ENCODE measurements at places on chromosomes 2 and 18. TPM values are rescaled to one million over a fixed set of nuclear protein-coding genes. Genes with fewer than 3 reads are reported as not detected.

DNA sequence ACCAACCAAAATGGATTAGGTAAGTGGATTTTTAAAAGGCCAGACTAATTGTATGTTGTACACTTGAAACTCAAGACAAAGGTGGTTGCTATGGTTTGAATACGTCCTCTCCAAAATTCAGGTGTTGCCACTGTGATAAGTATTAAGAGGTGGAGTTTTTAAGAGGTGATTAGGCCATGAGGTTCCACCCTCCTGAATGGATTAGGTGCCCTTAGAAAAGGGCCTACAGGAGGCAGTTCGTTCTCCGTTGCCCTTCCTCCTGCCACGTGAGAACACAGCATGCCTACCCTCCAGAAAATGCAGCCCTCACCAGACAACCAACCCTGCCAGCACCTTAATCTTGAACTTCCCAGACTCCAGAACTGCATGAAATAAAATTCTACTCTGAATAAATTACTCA is 51.2 kb downstream of the CHMP3 start:
- DNase-seq: no peak

Gene BOLL
- total RNA-seq: not detected

DNA sequence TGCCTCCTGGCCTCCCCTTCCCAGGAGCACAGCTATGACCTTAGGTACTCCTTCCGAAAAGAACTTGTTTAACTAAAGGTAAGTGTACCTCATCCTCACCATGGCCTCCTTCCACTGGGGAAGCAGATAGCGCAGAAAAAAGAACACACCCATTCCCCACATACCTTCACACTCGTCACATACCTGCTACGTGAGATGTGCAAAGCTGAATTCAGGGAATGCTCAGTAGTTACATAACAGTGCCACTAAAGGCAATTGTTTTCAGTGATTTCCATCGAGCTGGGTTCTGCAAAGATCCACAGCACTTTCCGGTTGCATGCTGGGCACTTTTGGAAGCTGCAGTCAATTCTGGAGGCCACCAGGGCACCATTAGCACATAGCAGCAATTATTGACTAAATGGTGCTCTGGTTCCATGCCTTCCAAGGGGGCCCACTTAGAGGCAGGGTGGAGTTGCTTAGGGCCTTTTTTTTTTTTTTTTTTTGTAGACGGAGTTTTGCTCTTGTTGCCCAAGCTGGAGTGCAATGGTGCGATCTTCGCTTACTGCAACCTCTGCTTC is 41.0 kb downstream of the PAX8 start:
- DNase-seq: no peak

DNA sequence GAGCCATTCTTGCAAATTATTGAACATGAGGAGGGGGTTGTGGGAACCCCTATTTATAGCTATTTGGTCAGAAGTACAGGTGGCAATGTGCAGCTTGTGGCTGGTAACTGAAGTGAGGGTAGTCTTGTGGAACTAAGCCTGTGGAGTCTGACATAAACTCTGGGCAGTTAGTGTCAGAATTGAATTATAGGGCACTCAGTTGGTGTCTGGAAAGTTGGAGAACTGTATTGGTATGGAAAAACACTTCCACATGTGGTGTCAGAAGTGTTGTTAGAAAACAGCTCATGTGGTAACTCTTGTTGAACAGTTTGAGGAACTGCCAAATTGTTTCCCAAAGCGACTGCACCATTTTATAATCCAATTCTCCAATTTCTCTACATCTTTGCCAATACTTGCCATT is 7.5 kb downstream of the RALBP1 start:
- no peak for DNase-seq

Gene ZSWIM2
- not detected for total RNA-seq

GRCh38 chr2:13009027-13009642 is 292.4 kb downstream of the TRIB2 start:
- no peak for DNase-seq

Gene LINC00305
- total RNA-seq: not detected

Gene NEU4
- 0.21 TPM for total RNA-seq

- DNase-seq: no peak
These were observed 469.3 kb upstream of the MEX3C start for GRCh38 chr18:51666763-51667191.

DNA sequence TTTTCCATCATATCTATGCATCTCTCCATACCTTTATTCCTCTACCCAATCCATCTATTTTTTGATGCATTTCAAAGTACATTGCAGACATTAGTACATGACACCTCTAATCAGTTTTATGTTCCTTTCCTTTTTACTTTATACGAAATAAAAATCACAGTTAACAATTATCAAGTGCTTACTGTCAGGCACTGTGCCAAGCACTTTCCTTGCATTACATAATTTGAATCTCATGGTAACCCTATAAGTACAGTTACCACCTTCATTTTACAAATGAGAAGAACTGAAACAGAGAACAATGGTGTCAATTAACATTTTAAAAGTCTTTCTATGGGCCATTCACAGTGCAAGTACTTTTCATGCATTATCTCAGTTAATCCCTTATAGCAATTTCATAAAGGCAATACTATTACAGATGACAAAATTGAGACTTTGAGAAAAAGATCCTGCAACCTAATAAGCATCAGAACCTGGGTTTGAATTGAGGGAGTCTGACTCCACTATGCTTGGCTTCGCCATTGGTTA is 544.4 kb upstream of the TNP1 start:
- no peak for DNase-seq

Gene ANKRD30B
- total RNA-seq: not detected

DNA sequence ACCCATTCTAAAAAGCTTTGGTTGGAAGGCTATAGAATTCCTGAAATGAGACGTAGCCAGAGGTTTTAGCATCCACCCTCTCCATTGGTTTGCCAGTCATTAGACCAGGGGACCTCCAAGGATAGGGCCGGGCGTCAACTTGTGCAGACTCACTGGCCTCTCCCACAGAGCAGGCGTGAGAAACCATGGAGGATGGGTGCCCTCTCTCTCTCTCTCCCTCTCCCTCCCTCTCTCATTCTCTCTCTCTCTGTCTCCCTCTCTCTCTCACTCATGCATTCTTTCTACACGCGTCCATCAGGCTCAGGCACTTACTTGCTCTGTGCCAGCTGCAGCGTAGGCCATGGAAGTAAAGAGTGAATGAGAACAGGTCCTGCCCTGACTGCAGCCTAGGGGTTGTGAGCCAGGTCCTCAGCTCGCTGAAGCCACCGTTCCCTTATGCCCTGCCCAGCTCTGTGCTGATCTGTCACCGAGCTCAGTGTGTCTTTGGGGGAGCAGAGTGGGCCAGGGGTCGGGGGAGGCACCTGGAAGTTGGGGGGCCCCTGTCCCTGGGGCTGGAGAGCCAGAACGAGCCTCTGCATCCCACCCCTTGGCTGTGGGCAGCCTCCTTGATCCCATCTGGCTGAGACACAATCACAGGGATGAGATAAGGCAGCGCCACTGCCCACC is 304.4 kb upstream of the HS6ST1 start:
- no peak for DNase-seq

DNA sequence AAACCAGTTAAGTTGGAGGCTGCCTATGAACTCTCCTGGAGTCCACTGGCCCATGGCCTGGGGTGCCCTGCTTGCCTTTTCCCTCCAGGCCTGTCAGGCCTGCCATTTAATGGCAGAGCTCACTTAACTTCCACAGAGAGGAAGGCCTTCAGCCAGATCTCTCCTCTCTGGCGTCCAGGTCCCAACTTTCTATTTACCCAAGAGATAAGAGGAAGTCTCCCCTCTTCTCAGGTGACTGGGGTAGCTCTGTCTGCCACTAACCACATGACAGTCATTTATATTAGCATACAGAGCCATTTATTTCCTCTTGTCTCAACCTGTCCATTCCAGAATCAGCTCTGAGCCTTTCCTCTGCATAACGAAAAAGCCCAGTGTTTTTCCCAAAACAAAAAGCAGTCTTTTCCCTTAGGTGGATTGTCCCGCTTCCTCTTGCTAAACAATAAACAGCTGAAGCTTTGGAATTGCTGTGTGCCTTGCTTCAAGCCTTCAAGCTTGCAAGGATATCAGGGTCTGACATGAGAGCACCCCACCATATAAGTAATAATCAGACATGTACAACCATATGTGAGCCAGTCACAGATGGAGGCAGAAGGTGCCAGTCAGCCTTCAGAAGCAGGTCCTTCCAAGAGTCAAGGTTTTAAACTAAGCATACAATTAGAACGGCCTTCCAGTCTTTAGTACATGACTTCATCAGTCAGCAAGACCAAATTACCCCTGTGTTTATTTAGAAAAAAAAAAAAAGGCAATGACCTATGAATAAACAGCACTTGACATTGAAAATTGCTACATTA is 71.2 kb upstream of the STPG4 start:
- DNase-seq: no peak

Gene ARHGAP28
- total RNA-seq: 6.2 TPM

- no peak for DNase-seq
These were observed 437.3 kb upstream of the NRP2 start for GRCh38 chr2:205245001-205245400.

DNA sequence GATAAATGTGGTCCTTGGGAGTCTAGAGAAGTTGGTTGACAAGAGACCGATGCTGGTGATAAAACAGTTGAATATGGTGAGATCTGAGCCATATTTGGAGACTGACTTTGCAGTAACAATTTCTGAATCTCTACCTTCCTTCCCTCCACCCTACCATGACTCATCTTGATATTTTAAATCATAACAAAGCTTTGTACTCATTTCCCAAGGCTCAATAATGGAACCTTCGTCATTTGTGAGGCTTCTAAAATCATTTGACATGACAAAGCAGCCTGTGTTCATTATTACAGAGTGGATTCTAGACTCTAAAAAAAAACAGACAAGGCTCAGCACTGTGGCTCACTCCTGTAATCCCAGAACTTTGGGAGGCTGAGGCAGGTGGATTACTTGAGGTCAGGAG is 38.5 kb upstream of the PDCL3 start:
- no peak for DNase-seq

DNA sequence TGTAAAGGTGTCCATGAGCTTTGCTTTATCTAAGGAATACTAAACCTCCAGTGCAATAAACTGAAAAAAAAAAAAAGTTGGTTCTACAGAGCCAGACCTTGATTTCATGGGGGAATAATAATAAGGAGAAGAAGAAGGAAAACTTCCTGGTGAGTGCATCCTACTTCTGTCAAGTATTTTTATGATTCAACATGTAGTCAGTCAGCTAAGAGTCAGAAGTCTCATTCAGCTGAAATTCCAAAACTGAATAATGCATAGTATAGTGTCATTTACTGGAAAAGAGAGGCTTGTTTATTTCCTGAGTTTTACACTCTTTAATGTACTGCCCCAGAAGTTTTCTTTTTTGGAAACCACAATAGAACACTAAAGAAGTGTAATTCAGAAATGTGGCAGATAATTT is 77.8 kb upstream of the TACR1 start:
- no peak for DNase-seq

Gene ALPI
- total RNA-seq: not detected

DNA sequence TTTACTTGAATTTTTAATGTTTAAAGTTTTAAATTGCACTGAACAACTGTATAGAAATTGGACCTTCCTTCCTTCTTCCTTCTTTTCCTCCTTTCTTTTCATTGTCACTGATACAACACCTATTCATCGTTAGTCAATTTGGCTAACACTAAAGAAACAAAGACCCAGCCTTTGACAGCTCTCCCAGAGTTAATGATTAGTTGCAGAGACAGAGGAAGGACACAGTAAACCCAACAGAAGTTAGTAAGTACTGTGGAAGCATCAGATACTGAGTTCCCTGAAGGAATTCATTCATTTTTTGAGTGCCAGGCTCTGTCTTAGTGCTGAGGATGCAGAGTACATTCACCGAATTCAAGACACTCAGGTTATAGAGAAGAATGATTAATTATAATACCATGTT is 77.9 kb upstream of the RAB27B start:
- DNase-seq: no peak

DNA sequence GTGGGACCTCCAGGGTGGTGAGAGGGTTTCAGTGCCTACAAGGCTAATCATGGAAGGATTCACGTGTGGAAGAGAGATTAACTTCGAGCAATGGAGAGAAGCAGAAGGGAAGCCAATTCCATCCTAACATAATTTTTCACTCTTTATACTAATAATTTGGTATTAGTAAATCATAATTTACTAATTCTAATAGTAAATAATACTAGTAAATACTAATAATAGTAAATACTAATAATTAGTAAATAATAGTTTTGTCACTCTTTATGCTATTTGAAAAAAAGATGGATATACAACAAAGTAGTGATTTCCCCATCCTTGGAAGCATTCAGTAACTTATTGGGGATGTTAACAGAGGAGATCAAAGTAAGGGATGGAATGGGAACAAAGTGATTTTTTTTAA is 6.4 kb upstream of the SAG start:
- DNase-seq: no peak

DNA sequence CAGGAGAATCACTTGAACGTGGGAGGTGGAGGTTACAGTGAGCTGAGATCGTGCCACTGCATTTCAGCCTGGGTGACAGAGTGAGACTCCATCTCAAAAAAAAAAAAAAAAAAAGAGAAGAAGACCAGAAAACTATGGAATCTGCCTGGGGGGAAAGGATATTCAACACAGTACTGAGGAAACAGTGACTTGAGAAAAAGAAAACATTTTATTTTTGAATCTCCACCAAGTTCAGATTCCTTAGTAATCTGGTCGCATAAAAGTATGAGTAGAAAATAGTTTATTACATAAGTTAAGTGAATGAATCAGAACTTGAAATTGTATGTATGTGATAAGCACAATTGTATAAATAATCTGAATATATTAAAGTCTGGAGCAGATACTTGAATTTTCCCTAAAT is 13.0 kb upstream of the HAT1 start:
- DNase-seq: no peak

GRCh38 chr2:46737577-46737976 is 178.0 kb downstream of the MCFD2 start:
- DNase-seq: no peak

DNA sequence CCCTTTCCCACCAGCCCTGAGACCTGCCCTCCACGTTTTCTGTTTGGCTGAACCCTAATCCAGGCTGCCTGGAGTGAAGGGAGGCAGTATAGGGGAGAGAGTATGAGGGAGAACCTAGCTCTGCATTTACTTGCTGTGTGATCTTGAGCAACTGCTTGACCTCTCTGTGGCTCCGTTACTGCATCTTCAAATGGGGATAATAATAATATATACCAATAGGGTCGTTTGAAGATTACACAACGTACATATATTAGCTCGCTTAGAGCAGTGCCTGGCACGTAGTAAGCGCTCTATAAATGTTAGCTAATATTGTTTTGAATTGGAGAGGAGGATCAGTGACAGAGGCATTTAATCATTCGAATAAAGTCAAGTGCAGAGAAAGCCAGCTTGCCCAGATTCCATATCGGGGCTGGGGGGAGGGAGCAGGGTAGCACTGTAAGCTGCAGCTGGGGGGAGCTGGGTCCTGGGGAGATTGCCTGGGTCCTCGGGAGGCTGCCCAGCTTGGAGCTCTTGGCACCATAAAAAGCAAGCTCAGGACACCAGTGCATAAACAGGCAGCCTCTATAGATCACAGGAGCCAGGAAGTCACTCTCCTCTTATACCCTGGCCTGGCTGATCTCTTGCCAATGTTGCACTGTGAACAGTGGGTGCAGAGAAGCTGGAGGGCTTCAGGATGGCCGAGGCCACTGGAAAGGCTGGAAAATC is 19.1 kb downstream of the KCNK3 start:
- DNase-seq: no peak

- DNase-seq: peak; percentile 62
These were observed 123.9 kb upstream of the SLC1A4 start for GRCh38 chr2:64865073-64865830.

All from uterus (tissue), 4 donors.